GM12865 (cell line): ENCODE measurements at places on chromosomes 3 and 15.
A peak's percentile ranks its signal among the peaks of the same experiment; 100 is the strongest.

DNA sequence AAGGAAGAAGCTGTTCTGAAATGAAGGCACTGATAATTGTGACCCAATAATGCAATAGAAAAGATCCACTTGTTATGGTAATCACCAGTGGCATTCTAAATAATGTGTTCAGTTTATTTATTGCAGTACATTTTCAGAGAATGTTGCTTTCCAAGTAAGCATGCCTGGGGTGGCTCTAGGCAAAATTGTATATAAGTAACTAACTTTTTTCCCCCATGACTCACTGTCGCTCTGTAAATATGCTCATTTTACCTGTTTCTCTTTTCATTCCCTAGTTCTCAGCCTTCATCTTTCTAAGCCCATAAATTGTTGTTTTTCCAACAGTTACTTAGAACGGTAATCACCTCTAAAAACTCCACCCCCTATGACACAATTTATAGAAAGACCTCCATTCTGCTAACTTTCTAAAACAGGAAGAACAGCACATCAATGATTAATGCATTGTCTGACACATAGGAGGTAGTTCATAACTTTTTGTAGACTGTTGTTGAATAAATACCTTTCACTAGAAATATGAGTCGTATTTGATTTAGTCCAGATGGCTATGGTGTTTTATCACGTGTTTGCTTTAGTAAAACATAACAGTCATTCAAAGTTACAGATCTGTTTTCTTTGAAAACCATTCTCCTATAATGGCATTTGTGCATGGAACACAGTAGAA is 143.1 kb downstream of the LSAMP start:
- DNase-seq = no peak

DNA sequence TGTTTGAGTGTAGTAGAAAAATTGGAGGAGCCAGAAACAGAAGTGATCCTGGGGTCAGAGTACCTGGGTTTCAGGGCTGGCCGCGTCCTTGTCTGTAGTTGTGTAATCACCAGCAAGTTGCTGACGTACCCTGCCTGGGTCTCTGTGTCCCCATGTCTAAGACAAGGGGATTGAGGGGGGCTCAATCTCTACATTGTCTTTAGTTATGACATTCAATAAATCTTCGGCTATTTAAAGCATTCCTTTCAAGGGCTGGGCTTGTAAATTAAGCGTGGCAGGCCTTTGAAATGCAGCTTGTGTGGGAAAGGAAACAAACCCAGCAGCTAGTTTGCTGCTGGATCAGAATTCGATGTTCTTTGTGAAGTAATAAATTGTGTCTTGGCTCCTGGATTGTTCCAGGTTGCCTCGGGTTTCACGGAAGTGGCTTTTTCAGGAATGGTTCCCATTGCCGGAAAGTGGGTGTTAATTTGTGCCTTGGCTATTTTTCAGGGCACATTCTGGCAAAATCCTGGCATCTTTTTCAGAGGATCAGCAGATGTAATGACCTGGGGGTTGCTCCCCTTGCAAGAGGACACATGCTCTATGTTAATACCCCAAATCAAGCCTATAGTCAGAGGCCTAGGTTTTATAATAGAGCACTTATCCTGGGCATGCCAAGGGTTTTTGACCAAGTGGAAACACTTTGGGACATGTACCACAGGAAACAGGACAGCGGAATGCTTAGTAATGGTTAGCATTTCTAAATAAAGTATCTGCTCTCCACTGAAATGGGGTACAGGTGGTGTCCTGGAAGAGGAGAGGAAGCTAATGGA is 294.8 kb upstream of the NR2E3 start:
- DNase-seq = no peak

- peak; percentile 54 for DNase-seq
Observed at GRCh38 chr15:65805019-65805745, 13.1 kb upstream of the DENND4A start.

DNA sequence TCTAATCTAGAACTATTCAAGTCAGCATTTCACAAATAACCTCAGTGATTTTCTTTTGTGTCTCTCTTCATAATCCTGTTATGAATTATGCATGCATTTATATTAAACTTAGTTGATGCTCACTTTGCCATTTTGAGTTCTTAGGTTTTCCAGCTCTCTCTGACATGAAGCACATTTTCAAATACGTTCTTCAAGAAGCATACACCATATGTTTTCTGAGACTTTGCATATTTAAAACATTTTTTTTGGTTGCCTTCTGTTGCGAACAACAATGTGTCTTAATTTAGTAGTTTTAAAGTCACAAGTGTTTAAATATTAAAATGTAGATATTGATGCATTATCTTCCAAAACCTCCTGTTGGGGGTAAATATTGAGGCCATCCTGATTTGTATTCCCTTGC is 37.5 kb downstream of the SH3GL3 start:
- no peak for DNase-seq
